ENCODE measurements at places on chromosomes 12 and 14.

DNA sequence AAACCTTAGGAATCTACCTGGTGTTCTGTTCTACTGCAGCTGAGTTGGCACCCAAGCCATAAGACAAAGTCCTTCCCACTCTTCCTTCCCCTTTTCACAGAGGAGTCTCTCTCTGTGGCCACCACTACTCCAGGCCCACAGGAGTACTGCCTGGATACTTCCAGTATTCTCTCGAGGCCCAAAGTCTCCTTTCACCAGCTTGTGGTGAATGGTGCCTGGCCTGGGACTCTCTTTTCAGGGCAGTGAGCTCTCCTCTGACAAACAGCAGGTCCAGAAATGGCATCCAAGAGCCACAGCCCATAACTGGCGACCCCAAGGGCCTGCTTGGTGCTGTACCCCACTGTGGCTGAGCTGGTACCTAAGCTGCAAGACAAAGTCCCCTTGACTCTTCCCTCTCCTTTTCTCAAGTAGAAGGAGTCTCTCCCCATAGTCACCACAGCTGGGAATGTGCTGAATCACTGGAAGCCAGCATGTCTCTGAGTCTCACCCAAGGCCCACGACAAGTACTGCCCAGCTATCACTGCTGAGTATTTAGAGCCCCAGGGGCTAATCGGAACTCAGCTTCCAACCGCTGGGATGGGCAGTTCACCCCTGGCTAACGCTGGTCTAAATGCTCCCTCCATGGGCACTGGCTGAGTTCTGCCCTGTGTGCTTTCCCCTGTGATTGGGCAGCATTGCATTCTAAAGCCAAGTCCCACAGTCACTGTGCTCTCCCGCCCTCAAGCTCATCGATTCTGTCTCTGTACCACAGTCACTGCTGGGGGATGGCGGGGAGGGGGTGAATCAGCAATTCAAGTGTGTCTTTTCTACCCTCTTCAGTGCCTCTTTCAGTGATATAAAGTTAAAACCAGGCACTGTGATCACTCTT, 6.1 kb downstream of the A2ML1 start:
- no peak for DNase-seq

DNA sequence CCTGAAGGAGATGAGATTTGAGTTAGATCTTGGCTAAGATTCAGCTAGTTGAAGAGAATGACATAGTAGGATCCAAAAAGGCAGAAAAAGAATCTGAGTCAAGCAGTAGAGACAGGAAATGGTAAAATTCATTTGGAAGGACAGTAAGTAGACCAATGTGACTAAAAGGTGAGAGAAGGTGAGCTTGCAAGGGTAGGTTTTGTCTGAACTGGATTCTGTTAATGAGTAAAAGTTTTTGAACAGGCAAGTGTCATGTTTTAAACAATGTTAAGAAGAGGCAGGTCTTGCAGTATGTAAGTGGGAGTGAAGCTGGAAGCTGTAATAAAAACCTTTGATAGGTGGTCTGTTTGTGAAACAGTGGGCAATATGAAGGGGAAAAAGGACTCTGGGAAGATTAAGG, 58.6 kb downstream of the ACSS3 start:
- no peak for DNase-seq

DNA sequence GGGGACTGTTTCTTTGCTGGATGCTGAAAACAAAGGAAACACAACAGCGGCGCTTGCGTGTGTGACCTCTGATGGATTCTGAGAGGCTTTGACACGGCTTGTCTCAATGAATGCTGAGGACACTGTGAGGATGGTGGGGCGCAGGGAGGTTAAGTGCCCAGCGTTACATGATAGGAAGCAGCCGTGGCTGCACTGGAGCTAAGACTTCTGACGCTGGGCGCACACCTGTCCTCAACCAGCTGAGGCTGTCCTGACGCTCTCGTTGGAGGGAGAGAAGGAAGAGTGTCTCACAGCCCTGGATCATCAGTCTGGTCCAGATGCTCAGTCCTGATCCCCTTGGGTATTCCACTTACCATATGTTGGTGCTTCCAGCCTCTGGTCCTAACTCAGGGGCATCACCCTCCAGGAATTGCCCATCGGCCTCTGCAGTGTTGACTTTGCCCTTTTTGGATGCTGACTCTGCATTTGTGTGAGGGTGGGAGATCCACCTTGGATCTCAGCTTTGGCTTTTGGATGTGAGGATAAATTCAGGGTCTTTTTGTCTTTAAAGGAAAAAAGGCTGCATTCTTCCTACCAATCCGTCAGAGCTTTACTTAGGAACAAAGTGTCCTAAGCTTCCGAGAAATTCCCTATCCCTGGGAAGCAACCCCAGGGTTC, 125.2 kb downstream of the ZNF664 start:
- DNase-seq, result no peak

- no peak for DNase-seq
Observed at GRCh38 chr12:105294886-105295479, 35.5 kb upstream of the C12orf75 start.

DNA sequence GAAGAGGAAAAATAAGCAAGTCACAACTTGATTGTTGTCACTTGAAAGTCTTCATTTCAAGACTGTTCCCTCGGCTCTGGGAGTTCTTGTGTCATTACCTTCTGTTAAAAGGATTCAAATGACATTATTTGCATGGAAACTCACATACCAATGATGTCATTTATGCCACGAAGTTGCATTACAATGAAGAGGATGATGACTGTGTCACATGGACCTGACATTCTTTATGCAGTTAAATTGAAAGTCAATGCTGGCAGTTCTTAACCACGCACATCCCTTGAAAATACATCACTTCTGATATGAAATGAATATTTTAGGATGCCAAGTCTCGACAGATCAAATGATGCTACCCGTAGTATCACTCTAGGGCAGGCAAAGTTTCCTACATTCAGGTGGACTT, 1069.5 kb downstream of the VRK1 start:
- DNase-seq, result no peak

GRCh38 chr12:120439646-120440247, 1.8 kb downstream of the COX6A1 start:
- peak; percentile 21 for DNase-seq

DNA sequence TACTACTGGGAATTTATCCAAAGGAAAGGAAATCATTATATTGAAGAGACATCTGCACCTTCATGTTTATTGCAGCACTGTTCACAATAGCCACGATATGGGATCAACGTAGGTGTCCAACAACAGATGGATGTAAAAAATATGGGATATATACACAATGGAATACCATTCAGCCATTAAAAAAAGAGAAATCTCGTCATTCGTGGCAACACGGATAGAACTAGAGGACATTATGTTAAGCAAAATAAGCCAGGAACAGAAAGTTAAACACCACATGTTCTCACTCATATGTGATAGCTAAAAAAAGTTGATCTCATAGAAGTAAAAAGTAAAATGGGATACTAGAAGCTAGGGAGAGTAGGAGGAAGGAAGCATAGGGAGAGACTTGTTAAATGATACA, 82.9 kb upstream of the CLMN start:
- DNase-seq, result no peak

DNA sequence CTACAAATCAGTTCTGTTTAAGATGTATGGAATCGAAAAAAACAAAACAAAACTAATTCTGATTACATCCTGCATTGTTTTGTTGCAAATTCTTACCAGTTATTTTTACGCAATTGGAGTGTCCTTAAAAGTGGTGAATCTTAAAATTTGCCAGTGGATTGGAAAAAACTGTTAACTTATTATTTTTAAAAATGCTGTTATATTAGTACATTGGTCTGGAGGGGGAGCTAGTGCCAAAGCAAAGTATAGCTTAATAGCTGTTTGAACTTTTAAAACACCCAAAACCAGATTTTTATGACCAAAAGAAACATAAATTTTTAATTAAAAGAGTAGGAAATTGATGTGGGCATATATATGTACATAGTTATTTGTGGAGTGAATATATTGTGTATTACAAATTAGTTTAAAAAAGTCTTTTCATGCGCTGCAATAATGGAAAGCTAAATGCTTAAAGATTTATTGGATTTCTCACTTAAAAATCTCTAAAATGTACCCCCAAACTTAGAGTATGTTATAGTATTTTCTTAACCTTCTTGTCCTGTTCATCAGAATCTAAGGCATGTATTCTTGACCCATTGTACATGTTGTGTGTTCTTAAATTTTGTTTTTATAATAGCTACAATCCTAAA, 2.5 kb downstream of the FUT8 start:
- DNase-seq, result no peak

- DNase-seq, result no peak
Observed at GRCh38 chr12:54021432-54022013, 6.7 kb upstream of the HOXC6 start.

GRCh38 chr14:93868165-93868564, 59.0 kb upstream of the FAM181A start:
- DNase-seq, result no peak

GRCh38 chr12:68406134-68406576, 74.0 kb upstream of the MDM1 start:
- DNase-seq, result no peak

- DNase-seq, result no peak
Observed at GRCh38 chr12:74641694-74642093, 104.1 kb downstream of the ATXN7L3B start.

DNA sequence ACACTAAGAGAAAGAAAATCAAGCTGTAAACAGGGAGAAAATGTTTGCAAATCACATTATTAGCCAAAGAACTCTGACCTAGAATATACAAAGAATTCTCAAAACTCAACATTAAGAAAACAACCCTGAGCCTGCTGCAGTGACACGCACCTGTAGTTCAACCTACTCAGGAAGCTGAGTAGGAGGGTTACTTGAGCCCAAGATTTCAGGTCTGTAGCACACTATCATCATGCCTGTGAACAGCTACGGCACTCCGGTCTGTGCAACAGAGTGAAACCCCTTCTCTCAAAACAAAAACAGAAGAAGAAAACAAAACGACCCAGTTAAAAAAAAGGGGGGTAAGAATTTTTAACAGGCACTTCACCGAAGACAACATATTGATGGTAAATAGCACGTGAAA, 20.8 kb downstream of the SAV1 start:
- DNase-seq, result no peak

GRCh38 chr12:64666054-64666914, 56.0 kb downstream of the RASSF3 start:
- DNase-seq, result no peak

- no peak for DNase-seq
Observed at GRCh38 chr14:92470811-92471210, 42.8 kb upstream of the RIN3 start.

DNA sequence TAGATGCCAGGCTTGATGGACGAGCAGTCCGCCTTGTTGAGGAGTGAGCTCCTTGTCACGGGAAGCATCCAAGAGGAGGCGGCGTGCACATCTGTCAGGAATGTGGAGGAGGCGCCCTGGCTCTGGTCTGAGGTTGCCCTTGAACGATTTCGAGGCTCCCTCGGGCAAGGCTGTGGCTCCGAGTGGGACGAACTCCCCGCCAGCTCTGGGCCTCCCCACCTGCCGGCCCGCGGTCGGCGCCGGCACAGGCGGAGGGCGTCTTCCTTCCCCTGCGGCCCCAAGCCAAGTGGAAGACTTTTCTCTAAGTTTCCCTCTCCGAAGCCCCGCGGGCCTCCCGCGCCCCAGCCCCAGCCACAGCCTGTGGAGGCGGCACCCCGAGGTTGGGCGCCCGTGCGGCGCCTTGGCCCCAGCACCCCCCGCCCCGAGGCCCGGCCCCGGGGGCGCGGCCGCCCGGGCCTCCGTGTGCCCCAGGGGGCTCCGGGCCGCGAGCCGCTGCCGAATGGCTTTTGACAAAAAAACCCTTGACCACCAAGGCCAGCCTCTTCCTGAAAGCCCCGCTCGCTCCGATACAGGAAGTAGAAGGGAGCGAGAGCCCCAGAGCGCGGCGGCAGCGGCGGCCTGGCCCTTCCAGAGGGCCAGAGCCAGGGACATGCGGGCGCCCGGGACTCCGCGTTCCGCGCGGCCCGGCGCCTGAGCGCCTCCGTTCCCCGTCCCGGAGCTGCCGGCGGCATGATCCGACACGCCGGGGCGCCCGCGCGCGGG, at the start of gene RIN3:
TSS of gene RIN3 (plus strand) at position 578 of the 762 bp plus-strand sequence. CDS start at position 730, 152 bp downstream.
- peak; percentile 27 for DNase-seq

DNA sequence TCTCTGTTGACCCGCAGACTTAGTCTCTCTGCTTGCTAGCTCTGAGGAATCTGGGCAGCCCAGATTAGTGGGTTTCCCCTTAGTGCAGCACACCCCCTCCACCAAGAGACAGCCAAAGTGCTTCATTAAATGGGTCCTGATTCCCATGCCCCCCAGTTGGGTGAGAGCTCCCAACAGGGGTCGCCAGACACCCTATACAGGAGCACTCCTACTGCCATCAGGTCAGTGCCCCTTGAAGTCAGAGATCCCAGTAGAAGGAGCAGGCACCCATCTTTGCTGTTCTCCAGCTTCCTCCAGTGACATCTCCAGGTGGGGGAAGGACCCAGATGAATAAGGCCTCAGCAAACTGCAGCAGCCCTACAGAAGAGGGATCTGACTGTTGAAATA, 36.7 kb upstream of the C14orf132 start:
- no peak for DNase-seq

All from left renal cortex interstitium (tissue), 4 donors.